ENCODE measurements at places on chromosomes 5 and 9. TPM values are rescaled to one million over a fixed set of nuclear protein-coding genes. Genes with fewer than 3 reads are reported as not detected.

GRCh38 chr5:127686424-127686823 is 16.8 kb upstream of the CCDC192 start:
- DNase-seq: no peak

GRCh38 chr5:150442699-150443080 is 6.8 kb downstream of the RPS14 start:
- no peak for DNase-seq

GRCh38 chr5:138337685-138338410 is at the start of gene FAM53C:
TSS of gene FAM53C (plus strand) at chr5:138338266. CDS start at chr5:138341336, 3,070 bp downstream.
- DNase-seq: peak; percentile 90

GRCh38 chr5:67731886-67732285 is 483.7 kb upstream of the PIK3R1 start:
- DNase-seq: no peak

DNA sequence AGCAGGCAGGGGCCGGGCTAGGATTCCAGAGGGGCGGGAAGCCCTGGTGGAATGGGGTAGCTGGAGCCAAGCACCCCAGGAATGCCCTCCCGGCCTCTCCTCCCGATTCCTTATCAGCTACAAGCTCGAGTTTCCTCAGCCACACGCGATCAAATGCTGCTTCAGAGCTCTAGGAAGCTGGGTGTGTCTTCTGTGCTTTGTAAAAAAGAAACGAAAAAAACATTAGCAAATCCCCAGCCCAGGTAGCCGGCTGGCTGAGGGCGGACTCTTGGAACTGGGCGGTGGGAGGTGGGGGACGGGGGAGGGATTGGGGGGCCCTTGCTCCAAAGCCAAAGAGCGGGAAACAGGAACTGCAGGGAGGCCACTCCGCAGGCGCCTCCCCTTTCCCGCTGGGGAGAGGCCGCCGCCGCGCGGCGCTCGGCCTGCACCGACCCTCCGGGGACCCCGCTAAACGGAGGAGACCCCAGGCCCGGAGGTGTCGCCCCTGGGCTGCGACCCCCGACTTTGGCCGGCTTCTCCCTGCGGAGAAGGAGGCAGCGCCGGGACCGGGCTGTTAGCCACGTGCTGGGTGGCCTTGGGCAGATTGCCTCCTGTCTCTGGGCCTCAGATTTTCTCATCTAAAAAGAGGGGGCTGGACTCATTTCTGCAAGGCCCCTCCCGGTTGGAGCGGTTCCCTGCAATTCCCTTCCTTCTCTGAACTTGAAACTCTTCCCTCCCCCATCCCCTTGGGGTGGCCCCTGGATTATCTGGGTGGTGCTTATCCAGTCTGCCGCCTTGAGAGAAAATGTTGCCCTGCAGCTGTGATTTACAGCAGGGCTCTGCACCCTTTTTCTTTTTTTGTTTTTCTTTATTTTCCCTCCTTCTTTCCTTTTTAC is 40.9 kb upstream of the FABP6 start:
- DNase-seq: no peak

GRCh38 chr9:79195879-79196278 is 375.9 kb upstream of the TLE4 start:
- no peak for DNase-seq

GRCh38 chr9:16602494-16602893 is 268.0 kb downstream of the BNC2 start:
- DNase-seq: no peak

DNA sequence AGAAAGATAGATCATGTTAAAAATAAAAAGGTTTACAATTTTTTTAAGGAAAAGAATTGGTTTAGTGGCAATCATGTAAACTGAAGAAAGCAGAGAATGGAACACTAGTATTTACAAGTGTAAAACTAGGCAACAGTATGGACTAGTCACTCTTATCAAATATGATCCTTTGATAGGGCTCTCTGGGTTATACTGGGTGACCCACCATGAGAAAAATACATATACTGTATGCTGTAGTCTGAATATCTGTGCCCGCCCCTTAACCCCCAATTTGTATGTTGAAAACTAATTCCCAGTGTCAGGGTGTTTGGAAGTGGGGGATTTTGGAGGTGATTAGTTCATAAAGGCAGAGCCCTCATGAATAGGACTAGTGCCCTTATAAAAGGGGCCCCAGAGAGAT is 236.8 kb upstream of the TARS1 start:
- no peak for DNase-seq

- DNase-seq: no peak
These were observed 22.6 kb upstream of the HK3 start for GRCh38 chr5:176921714-176922113.

DNA sequence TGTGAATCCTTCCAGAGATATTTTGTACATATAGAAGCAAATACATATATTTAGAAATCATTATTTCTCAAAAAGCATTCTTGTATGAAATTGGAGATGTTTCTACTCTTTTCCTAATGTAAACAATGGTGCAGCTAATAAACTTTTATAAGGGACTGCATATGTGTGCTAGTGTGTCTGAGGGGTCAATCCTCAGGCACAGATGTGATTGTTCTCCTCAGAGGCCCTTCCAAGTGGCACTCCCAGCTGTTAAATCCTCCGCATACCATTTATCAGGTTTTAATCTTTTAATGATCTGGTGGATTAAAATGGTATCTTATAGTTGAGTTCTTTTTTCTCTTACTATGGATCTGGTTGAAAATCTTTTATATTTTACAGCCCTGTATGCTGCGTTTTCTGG is 5.6 kb upstream of the OMD start:
- DNase-seq: no peak

PCDHGA8 gene
- 0.40 TPM for polyA plus RNA-seq

QRFP gene
- polyA plus RNA-seq: 0.47 TPM

FOXD4L3 gene
- not detected for polyA plus RNA-seq

FER gene
- polyA plus RNA-seq: 20.5 TPM

ZFP2 gene
- polyA plus RNA-seq: 7.7 TPM

GPX3 gene
- polyA plus RNA-seq: 1,788 TPM

PITX1 gene
- not detected for polyA plus RNA-seq

PIP5K1B gene
- polyA plus RNA-seq: 7.7 TPM

URM1 gene
- polyA plus RNA-seq: 60.4 TPM

All from right renal cortex interstitium (tissue), 3 donors.